Heart left ventricle (tissue), 16 donors: ENCODE measurements at places on chromosomes 3 and 15. TPM values are rescaled to one million over a fixed set of nuclear protein-coding genes. Genes with fewer than 3 reads are reported as not detected.

Gene FSIP1
- total RNA-seq, result 1.2 TPM

Gene CHRD
- total RNA-seq, result 4.2 TPM

Gene MB21D2
- total RNA-seq, result 3.1 TPM

Gene SPTSSB
- total RNA-seq, result 0.25 TPM

Gene TJP1
- total RNA-seq, result 105 TPM

Gene TMEM40
- total RNA-seq, result 2.7 TPM

Gene SYNPR
- not detected for total RNA-seq

Gene CISH
- total RNA-seq, result 19.8 TPM

Gene PLA2G4D
- not detected for total RNA-seq

Gene VGLL3
- 7.4 TPM for total RNA-seq

Gene CHRFAM7A
- 0.23 TPM for total RNA-seq

Gene SEMA6D
- 10.9 TPM for total RNA-seq

Gene RBP2
- total RNA-seq, result not detected

Gene STOML1
- 41.1 TPM for total RNA-seq

Gene MYZAP
- 359 TPM for total RNA-seq

Gene FETUB
- not detected for total RNA-seq

Gene NRG4
- total RNA-seq, result not detected

Gene ENTPD3
- 0.44 TPM for total RNA-seq

Gene DAZL
- total RNA-seq, result not detected

Gene C15orf62
- 0.21 TPM for total RNA-seq

Gene MKRN2OS
- total RNA-seq, result not detected

Gene P3H2
- total RNA-seq, result 24.8 TPM

Gene SLC2A2
- total RNA-seq, result not detected

Gene APOD
- total RNA-seq, result 175 TPM

Gene IMP3
- total RNA-seq, result 151 TPM

Gene ACP3
- 0.21 TPM for total RNA-seq

Gene STRC
- not detected for total RNA-seq

Gene GRAMD2A
- total RNA-seq, result not detected

Gene LRRIQ4
- not detected for total RNA-seq

Gene MUC13
- total RNA-seq, result not detected

Gene HES1
- total RNA-seq, result 32.3 TPM

Gene IL12A
- total RNA-seq, result 0.42 TPM

Gene GOLGA6A
- total RNA-seq, result not detected

Gene PLD1
- 94.7 TPM for total RNA-seq

Gene NR1D2
- total RNA-seq, result 51.2 TPM

Gene FBLN2
- 31.3 TPM for total RNA-seq

Gene GREM1
- not detected for total RNA-seq

Gene IGSF11
- 0.32 TPM for total RNA-seq
